ENCODE measurements at places on chromosomes 5 and 9.

DNA sequence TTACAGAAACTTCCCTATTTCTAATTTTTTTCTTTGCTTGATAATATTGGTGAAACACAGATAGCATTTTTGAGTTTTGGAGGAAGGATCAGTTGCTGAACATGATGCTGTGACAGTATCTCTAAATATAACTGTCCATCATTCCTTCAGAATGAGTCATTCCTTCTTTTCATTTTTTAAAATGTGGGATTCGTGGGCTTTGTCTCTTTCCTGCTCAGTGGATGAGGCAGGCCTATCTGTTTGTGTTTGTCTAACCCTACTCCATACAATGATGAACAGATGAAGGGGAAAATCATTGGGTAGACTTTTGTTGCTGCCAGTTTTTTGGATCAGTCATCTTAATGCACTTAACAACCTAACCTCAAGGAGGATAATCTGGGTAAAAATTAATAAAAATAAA, 15.7 kb upstream of the OR13C8 start:
- DNase-seq: no peak

DNA sequence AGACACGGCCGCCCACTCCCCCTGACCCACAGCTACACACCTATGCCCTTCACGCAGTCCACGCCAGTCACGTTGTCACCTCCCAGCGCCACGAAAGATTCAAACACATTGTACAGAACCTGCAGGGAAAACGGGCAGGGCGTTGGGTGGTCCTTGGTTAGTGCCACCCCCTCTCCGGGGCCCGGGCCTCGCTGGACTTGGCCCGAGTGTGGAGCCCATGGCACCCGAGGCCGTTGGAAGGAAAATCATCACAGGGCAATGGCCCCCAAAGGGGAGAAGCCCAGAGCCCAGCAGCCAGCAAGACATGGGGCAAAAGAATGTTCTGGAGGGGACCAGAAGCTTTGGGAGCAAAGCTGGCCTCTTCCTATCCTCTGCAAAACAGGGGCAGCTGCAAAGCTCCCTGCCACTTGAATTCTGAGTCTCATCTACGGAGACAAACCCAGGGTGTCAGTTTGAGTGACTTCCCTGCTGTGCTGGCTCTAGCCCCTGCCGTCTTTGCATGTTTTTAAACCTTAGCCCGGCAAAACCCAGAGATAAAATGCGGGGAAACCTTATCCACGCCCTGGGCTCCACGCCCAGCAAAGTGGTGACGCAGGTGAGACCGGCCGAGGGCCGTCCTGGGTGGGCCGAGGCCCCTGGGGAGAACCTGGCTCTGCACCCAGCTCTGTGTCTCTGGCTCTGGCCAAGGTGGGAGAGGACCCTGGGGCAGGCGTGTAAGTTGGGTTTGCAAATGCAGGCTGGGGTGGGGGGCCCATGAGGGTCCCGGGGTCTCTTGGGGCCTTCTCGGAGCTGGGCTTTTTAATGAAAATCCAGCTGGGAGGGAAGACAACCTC, 38.9 kb downstream of the SLC9A3 start:
- no peak for DNase-seq

- DNase-seq: no peak
Observed at GRCh38 chr5:169599451-169599850, 15.9 kb downstream of the SPDL1 start.

DNA sequence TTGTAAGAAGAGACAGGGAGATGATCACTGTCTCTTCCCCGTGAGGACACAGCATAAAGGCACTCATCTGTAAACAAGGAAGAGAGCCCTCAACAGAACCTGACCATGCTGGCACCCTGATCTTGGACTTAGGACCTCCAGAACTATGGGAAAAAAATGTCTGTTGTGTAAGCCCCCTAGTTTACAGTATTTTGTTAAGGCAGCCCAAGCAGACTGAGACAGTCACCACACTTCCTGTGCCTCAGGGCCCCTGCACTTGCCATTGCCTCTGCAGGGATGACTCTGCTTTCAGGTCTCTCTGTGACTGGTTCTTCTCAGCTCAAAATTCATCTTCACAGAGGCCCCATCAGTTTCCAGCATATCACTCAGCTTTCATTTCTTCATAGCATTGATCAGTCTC, 372.1 kb downstream of the TLE1 start:
- no peak for DNase-seq

- DNase-seq: no peak
Observed at GRCh38 chr5:145937432-145938250, 1.3 kb downstream of the SH3RF2 start.

GRCh38 chr5:160511280-160511929, 89.8 kb downstream of the PTTG1 start:
- no peak for DNase-seq

DNA sequence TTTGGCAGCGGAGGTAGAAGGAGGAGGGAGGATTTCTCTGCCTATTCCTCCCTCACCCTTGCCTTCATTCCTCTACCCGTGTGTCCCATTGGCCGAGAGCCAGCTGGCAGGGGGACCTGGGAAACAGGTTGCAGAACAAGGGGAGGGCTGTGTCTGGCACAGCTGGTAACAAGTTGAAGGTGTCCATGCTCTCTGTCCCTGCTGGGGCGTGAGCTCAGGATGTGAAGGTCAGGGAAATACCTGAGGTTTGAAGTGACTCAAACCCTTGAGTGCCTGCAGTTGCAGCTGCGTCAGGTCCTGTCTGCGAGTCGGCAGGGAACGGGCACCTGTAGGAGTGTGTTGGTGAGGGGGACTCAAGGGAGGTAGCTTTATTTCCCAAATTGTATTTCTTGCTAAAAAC, 16.2 kb downstream of the MIGA2 start:
- no peak for DNase-seq

- no peak for DNase-seq
Observed at GRCh38 chr9:114732823-114733222, 50.8 kb upstream of the TEX48 start.

DNA sequence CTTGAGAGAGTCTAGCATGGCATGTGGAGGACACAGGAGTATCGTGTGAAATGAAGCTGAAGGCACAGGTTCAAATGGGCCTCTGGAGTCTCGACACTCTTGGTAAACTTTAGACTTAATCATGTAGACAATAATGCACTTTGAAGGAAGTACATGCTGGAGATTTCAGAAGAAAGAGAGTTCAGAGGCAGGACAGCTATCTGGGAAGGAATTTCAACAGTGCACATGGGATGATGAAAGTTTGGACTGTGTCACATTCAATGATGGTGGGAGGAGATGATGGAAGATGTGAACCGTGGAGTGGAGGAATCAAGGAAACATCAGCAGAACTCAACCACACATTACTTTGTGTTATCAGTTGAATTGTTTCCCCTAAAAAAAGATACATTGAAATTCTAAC, 88.6 kb upstream of the PAPPA start:
- DNase-seq: no peak

- DNase-seq: no peak
Observed at GRCh38 chr5:159917994-159918393, 1.7 kb downstream of the ADRA1B start.

DNA sequence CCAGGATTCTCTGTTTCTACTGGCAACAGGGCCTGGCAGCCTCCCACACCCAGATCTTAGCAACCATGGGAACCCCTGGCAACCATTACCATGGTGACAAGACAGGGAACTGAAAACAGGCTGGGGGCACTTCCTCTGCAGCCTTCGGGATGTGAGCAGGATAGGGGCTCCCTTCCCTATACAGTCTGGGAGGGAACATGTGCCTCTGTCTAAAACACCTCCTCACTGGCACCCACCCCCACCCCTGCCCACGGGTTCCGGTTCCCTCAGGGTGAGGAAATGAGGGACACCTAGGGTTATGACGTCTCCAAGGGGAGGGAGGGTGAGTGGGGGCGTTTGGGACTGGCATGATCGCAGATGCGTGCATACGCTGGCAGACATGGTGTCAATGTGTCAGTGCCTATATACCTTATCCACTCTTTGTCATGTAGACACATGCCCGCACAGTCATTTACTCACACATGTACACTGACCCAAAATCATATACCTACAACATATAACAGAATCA, 3.0 kb upstream of the DNAJB5 start:
- peak; percentile 46 for DNase-seq

- DNase-seq: no peak
Observed at GRCh38 chr9:134217431-134218210, 53.3 kb upstream of the RNU6ATAC start.

GRCh38 chr5:9265441-9266287, 280.2 kb downstream of the SEMA5A start:
- no peak for DNase-seq

DNA sequence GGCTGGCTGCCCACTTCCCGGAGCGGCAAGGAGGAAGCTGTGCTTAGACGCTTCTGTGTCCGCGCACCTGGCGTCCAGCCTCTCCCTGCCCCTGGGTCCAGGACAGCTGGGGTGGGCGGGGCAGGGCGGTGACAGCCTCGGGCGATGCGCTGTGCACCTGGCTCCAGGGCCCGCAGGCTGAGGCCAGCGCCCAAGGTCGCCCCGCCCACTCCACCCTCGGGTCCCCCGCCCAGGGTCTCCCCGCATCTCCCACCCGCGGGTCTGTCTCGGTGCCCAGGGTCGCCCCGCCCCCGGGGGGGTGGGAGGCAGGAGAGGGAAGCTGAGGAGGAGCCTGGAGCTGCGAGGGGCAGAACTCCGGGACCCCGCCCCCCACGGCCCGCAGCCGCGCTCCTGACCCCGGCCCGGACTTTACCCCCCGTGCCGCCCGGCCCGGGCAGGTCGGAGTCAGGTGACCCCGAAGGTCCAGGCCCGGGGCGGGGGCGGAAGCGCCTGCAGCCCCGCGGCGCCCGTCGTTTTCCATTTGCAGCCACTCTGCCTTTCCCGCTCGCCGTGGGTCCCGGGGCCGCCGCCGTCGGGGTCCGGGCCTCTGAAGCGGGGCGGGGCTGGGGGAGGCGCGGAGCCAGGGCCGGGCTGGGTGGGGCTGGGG, at the start of gene ENTPD8:
TSS of gene ENTPD8 (minus strand) at position 69 of the 646 bp plus-strand sequence. CDS start 3,072 bp downstream, outside the sequence.
- DNase-seq: no peak

- no peak for DNase-seq
Observed at GRCh38 chr5:74636552-74636951, 4.0 kb downstream of the ENC1 start.

DNA sequence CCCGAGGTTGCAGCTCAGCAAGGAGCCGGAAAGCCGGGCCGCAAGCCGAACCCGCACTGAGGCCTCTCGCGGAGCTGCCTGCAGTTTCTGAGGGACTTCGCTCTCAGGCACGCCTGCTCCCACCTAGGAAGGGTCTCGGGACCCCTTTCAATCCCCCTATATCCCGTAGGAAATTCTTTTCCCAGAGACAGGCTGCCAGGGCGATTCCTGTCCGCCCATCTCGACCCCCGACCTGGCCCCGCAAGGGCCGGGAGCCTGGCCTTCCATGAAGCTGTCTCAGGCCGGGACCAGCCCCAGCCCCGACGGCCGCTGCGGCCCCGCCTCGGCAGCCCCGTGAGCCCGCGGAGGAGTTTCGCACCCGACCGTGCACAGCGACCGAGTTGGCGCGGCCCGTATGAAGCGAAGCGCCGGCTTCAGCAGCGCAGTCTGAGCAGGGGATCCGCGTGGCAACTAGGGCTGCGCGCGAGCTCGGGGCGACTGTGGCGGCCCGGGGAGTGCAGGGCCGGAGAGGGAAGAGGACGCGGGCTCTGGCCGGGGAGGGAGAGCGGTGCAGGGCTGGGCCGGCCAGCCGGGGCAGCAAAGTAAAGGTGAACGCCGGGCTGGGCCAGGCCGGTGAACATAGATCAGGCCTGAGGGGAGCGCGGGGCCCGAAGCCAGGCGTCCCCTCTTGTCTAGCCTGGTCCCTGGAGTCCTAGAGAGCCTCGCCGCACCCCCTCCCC, 977 bp upstream of the PRDM12 start:
- peak; percentile 41 for DNase-seq

GRCh38 chr9:12091865-12092527, 601.2 kb upstream of the TYRP1 start:
- DNase-seq: no peak

GRCh38 chr5:113891491-113891890, 378.0 kb downstream of the YTHDC2 start:
- DNase-seq: no peak

GRCh38 chr9:89773170-89773569, 168.4 kb downstream of the GADD45G start:
- no peak for DNase-seq

Measured in stimulated activated CD4-positive, alpha-beta T cell treated with anti-CD3 and anti-CD28 coated beads, Interleukin-2, amount 100 ng/mL, for 24 hours (primary cell).